ENCODE measurements at places on chromosomes 6 and 20.

- DNase-seq, result no peak
Measured at GRCh38 chr6:159973951-159974350, 5.1 kb downstream of the IGF2R start.

DNA sequence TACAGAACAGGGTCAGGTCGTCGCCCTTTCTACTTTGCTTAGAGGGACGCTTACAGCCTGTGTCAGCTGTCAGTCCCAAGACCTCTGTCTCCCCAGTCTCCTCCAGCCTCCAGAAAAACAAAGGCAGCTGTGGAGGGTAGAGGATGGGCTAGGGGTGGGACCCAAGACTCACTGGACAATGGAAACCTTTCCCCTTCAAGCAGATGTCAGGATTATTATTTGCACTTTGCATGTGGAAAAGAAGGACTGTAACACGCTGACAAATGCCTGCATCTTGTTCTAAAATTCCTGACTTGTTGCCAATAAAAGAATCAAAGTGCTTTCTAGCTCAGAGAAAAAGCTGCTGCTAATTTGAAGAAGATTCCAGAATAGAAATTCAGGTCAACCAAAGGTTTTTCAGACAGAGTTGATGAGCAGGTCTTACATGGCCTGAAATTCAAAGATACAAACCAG is 58.7 kb downstream of the SNX5 start:
- no peak for DNase-seq

DNA sequence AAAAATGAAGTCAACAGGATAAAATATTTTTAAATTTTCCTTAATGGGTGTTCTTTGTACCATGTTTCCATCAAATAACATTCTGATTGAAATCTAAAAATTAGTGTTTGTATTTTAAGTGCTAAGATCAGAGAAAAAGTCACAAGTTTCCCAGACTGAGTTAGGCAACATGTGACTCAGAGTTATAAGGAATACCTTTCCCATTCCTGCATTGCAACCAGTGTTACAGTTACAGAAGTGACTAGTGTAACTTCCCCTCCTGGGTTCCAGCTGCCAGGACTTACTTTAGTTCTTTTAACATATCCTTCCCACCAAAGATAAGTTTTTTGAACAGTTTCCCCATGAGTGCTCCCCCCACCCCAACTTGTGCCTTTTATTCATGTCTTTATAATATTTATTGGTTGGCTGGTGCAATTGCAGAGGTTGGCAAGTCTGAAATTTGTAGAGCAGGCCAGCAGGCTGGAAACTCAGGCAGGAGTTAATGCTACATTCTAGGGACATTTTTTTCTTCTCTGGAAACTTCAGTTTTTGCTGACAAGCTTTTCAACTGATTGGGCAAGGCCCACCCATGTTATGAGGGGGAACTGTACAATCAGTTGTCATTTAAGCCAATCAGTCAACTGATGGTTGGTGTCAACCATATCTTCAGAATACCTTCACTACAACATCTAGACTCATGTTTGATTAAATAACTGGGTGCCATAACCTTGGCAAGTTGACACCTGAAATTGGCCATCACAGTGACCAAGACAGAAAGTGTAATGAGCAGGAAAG is 22.9 kb upstream of the ESR1 start:
- DNase-seq, result no peak

DNA sequence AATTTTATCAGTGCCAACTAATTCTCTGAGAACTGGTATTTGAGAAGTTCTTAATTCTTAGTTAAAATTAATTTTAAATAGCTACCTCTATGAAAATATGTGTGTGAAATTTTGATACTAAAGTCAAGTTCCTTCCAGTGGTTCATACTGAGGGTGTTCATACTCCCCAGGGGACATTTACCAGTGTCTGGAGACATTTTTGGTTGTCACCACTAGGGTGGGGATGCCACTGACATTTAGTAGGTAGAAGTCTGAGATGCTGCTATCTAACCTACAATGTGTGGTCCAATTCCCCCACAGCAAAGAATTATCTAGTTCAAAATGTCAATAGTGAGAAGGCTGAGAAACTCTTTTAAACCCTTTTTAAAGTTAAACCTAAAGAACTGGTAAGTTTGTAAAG is 463.8 kb downstream of the ADGRB3 start:
- DNase-seq, result no peak

DNA sequence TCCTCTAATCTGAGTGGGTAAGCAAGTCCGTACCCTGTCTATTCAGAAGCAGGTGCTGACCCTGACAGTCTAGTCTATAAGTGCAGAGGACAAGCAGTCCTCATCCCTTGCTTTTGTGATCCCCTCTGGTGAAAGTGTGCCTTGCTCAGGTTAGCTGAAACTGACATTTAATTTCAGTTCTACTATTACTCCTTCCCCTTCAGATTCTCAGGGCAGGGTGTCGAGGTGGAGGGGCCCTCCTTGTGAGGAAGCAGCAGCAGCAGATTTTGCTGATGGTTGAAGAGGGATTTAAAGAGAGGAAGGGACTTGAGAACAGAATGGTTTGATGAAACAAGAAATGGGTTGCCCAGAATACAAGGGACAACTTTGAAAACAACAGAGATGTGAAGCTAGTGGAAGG is 309.3 kb downstream of the CLIC5 start:
- DNase-seq, result no peak

DNA sequence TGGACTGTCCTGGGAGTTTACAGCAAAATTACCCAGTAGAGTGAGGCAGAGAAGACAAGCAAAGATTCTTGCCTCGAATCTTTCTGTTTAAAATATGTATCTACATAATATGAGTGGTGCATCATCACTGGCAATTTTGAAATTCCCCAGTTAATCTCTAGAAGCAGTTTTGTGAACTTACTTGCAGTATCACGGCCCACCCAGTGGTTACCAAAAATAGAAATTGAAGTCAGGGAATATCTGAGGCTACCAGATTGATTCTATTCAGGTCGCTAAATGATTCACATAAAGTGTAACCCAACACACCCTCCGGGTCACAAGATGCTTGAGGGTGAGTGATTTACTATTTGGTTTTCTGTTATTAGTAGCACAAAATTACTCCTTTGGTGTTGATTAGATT is 111.9 kb downstream of the PPP1R14C start:
- no peak for DNase-seq

- no peak for DNase-seq
Measured at GRCh38 chr6:83459663-83460062, 28.8 kb upstream of the ME1 start.

GRCh38 chr20:34825530-34826362 is at the start of gene NCOA6:
NCOA6 (minus strand) TSS chr20:34825651; CDS start chr20:34782355, 43,296 bp downstream.
- peak; percentile 84 for DNase-seq

DNA sequence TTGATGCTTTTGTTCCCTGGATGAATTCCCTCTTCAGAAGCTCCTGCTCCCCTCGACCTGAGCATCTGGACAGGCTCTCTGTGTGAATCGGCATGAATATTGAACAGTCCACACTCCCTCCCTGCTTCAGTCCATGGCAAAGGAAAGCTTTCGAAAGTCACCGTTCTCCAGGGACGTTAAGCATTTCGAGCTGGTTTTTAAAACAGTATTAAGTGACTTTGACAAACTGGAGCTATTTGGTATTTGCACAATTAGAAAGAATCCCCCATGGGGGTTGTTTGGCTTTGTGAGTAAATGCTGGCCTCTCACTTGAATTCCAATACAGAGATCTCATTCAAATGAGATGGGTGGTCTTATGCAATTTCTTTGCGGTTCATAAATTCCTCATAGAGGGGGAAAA is 85.3 kb upstream of the TIAM2 start:
- no peak for DNase-seq

- DNase-seq, result no peak
Measured at GRCh38 chr20:45153147-45153546, 21.6 kb upstream of the PI3 start.

GRCh38 chr6:42766163-42766670 is 15.6 kb upstream of the BICRAL start:
- no peak for DNase-seq

- DNase-seq, result no peak
Measured at GRCh38 chr6:140077827-140078560, 703.5 kb upstream of the CITED2 start.

GRCh38 chr6:56953597-56954402 is 1.1 kb upstream of the BEND6 start:
- peak; percentile 5 for DNase-seq

DNA sequence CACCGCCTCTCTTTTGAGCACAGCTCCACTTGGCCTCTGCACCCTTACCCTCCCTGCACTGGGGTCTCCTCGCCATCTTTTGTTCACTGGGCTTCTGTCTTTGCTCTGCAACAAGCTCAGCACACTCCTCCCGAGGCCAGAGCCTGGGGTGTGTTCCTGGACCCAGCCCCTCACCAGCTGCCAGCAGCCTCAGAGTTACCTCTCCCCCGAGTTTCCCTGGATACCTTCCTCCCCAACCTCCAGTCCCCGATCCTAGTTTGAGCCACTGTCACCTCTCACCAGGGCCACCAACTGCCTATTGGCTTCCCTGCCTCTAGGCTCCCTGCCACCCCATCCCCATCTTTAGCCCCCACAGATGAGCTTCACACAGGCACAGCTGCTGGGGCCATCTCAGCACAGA is 12.3 kb downstream of the CYP21A2 start:
- no peak for DNase-seq

GRCh38 chr6:16769986-16770376 is 8.7 kb upstream of the ATXN1 start:
- no peak for DNase-seq

GRCh38 chr6:37705239-37706051 is 7.8 kb upstream of the MDGA1 start:
- peak; percentile 79 for DNase-seq

GRCh38 chr20:34536798-34537394 is 20.7 kb downstream of the DYNLRB1 start:
- peak; percentile 57 for DNase-seq

- DNase-seq, result no peak
Measured at GRCh38 chr6:64217721-64218620, 582.4 kb downstream of the PHF3 start.

- DNase-seq, result no peak
Measured at GRCh38 chr6:15487262-15487661, 175.6 kb downstream of the DTNBP1 start.

DNA sequence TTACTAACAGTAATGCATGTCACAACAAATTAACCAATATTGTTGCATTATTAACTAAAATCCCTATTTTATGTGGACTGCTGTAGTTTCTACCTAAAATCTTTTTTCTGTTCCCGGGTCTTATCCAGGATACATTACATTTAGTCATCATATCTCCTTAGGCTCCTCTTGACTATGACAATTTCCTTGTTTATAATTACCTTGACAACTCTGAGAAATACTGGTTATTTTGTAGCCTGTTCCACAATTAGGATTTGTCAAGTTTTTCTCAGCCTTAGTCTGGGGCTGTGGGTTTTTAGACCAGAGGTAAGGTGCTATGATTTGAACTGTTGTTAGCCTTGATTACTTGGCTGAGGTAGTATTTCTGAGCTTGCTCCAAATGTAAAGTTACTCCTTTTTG is 3.7 kb downstream of the FBXO5 start:
- DNase-seq, result no peak

GRCh38 chr6:3327403-3327802 is 68.7 kb downstream of the PSMG4 start:
- no peak for DNase-seq

DNA sequence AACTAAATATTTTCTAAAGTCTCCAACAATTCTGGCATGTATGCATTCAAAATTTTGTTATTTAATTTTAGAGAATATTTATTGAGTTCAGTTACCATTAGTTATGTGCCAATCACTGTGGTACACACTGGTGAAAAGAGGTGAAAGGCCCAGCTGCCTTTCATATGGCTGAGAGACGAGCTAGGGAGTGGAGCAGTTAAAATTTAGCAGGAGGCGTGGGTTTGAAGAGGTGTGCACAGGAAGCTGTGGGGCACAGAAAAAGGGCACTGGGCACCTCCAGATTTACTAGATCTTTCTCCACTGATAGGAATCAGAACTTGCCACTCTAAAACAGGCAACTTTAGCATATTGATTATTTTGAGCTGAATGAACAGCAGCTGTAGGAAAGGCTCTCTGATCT is 347.1 kb downstream of the CD83 start:
- DNase-seq, result no peak

GRCh38 chr6:111810294-111811131 is 62.7 kb downstream of the FYN start:
- DNase-seq, result peak; percentile 49

- DNase-seq, result no peak
Measured at GRCh38 chr6:34157236-34157830, 11.4 kb upstream of the GRM4 start.

DNA sequence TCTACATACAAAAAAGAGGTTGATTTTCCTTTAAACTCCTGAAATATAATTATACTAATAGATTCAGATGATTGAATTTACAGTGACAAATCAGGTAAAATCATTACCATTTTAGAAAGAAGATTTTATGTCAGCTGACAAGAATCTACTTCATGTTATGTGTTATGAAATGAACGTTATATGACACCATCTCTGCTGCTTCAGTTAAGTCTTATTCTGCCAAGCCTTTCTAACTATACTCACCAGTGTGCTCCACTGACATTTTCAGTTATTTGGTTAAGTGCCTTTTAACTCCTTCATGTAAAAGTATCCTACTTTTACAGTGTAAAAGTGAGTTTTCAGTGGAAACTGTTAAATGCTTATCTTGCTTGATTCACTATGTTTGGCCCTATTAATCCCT is 80.4 kb downstream of the RWDD2A start:
- no peak for DNase-seq

- no peak for DNase-seq
Measured at GRCh38 chr6:151436300-151436699, 15.6 kb downstream of the RMND1 start.

GRCh38 chr6:39844866-39845265 is 52.7 kb downstream of the DAAM2 start:
- DNase-seq, result no peak

DNA sequence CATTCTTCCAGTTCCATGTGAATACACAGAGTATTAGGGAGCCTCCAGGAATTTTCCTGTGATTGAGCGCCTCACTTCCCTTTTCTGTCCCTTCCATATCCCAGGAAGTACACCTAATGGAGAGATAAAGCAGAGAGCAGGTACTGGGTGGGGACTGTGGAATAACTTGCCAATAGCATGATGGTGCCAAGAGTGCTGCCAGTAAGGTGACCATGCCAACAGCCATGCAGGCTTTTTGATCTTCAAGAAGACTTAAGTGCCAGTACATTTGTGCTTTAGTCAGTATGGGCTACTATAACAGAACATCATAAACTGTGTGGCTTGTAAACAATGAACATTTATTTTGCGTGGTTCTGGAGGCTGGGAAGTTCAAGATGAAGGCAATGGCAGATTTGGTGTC is 160.2 kb upstream of the RIMS1 start:
- DNase-seq, result no peak

Measured in activated naive CD4-positive, alpha-beta T cell treated with Interleukin-2 at 50 U/mL for 16 hours (primary cell).